Type B pancreatic cell (in vitro differentiated cells): ENCODE measurements at places on chromosomes 13 and 19.

- no peak for DNase-seq
Measured at GRCh38 chr13:112771877-112772538, 82.2 kb downstream of the ATP11A start.

DNA sequence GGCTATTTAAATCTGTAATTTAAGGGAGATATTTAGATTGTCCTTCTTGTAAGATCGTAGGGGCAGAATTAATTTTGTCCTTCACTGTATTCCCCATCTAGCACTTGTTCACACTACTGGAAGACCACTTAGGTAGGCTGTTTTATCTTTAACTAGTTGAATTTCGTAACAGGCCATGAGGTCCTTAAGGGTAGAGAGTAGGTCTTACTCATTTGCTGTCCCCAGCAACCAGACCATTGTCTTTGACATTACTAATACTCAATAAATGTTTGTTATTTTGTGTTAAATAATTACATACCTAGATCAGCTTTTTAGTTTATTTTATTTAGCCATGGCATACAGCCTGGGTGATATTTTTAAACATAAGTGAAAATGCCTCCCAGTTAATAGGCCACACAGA, 177.1 kb downstream of the PCCA start:
- no peak for DNase-seq

DNA sequence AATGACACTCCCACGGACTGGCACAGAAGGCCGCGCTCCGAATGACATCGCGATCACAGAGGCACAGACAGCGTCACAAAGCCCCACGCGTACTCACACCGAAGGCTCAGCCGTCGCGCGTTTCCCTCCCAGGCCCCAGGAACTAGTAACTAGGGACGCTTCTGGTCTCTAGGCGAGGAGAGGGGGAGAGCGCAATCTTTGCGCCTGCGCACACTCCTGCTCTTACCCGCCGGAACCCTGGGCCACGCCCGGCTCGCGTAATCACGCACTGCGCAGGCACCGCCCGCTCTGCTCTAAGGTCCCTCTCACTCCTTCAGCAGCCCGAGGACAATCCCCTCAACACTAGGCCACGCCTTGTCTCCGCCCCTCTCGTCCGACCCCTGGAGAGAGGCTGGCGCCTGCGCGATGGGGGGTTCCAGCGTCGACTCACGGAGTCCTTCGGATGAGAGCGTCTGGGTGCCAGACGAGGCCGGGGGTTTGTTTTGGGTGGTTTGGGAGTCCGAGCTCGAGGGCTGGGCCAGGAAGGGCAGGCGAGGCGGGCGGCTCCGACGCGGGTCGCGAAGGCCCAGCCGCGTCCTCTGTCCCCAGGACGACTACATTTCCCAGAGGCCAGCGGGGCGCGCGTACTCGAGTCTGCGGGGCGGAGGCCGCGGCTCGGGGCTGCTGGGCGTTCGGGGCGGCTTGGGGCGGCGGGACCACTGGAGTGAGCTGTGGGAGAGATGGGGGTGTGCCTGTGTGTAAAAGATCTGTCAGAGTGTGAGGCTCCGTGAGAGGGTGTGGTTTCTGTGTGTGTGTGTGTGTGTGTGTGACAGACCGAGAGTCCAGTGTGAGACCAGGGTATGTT, at the start of gene ZNF471:
ZNF471 (plus strand) TSS at position 410 of the 844 bp plus-strand sequence. CDS start 3,717 bp downstream, outside the sequence.
- no peak for DNase-seq

DNA sequence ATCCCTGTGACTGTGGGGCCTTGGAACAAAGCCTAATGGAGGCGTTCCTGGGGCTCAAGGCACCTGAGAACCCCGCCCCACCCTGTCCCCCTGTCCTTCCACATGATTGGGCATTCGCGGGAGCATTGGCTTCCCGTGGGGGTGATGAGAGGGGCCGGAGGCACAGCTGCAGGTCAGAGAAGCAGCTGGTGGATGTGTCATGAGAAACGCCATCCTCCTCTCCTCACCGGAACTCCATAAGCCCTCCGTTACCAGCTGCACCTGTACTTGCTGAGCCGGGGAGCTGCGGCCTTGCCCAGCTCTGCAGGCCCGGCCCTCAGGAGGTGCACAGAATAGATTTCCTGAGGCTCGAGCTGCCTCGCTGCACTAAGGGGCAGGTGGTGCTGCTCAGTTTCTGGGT, 42.0 kb downstream of the CAPN12 start:
- no peak for DNase-seq

- peak; percentile 85 for DNase-seq
Measured at GRCh38 chr19:38233740-38234251, 9.8 kb upstream of the DPF1 start.

DNA sequence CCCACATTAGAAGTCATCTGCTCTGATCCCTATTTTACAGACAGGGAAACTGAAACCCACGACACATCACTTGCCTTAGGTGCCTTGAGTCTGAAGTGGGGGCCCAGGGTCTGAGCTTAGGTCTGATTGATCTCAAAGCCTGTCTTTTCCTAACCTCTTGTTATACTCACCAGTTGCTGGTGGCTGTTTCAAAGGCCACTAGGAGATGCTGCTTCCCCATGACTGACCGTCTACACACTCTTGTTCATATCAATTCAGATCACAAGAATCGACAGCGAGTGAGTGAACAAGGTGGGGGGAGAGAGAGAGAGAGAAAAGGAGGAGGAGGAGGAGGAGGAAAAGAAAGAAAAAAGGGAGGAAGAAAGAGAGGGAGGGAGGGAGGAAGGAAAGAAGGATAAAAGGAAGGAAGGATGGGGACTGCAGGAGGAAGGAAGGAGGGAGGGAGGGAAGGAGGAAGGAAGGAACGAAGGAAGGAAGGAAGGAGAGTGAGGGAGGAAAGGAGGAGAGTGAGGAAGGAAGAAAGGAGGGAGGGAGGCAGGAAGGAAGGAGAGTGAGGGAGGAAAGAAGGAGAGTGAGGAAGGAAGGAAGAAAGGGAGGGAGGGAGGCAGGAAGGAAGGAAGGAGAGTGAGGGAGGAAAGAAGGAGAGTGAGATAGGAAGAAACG, 3.3 kb downstream of the OR10H1 start:
- no peak for DNase-seq

GRCh38 chr13:26540334-26540733, 17.1 kb upstream of the WASF3 start:
- DNase-seq = no peak

GRCh38 chr19:42424345-42424707, 2.9 kb downstream of the LIPE start:
- DNase-seq = no peak

GRCh38 chr13:66301006-66301405, 929.1 kb downstream of the PCDH9 start:
- no peak for DNase-seq

- no peak for DNase-seq
Measured at GRCh38 chr13:29713839-29714238, 118.4 kb upstream of the SLC7A1 start.

GRCh38 chr19:17021793-17022590, 4.6 kb downstream of the CPAMD8 start:
- no peak for DNase-seq

- no peak for DNase-seq
Measured at GRCh38 chr19:15452111-15453047, 2.6 kb upstream of the WIZ start.

DNA sequence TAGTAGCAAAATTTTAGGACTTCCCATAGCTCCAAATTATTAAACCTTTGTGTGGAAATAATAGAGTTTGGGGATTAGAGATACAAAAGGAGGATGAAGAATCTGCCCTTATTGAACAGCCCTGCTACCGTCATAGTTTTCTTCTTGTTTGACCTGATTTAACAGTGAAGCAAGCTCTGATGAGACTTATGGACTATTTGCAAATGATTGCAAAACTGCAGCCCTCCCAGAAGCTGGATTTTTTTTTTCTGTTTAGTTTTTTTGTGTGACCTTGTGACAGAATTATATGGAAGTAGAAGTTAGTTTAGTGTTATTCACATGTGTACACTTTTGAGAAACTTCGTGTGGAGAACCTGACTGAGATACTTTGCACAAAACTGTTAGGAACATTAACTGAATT, 267.8 kb downstream of the KCNRG start:
- no peak for DNase-seq

GRCh38 chr13:101792189-101792588, 339.7 kb downstream of the ITGBL1 start:
- DNase-seq = no peak

DNA sequence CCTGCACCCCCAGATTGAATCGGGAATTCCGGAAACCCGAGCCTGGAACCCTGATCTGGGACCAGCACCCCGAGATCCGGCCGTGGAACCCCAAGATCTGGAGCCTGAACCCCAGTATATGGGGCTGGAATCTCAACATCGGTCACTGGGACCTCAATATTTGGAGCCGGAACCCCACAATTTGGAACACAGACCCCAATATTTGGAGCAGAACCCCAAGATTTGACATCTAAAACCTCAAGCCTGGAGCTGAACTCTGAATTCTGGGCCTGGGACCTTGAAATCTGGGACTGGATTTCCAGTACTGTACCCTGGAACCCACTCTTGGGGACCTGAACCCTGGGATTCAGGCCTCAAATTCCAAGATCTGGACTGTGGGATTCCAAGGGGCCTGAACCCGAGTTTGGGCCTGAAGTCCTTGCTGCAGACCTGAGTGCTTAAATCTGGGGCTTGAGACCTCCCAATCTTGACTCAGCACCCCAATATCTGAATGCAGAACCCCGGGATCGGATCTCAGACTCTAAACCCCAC, 629 bp downstream of the LRFN3 start:
- no peak for DNase-seq

DNA sequence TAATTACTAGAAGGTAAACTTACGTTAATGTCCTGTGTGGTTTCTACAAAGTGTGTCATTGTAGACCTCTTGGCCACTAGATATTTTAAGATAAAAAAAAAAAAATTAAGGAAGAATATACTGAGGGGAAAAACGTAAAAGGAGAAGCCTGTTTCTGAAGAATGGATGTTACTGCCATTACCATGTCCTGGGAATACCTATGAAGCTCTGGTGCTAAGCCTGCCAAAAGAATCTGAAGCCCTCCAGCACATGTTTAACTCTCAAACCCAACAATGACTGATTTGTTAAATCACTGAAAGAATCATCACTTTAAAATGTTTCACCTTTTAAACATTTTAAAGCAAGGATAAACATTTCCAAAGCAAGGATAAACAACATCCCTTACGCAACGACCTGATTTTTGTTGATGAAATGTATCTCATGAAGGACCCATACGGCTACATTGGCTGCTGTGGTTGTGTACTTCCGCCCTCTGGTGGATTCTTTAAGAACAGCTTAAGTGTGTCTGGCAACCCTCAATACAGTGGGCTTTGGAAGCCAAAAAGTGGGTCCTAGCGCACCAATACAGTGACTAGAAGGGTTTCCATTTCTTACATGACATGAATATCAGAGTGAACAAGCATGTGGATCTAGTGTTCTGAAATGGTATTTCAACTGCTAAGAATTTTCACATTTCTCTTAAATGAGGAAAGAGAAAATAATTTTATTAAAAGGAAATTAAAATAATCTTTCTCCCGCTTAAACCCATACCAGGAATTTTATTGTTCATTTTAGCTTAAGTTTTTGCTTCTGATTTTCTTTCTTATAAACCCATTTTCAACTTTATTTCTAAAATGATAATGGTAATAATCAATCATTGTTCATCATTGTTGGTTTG, 74.5 kb upstream of the RAP2A start:
- DNase-seq = no peak

DNA sequence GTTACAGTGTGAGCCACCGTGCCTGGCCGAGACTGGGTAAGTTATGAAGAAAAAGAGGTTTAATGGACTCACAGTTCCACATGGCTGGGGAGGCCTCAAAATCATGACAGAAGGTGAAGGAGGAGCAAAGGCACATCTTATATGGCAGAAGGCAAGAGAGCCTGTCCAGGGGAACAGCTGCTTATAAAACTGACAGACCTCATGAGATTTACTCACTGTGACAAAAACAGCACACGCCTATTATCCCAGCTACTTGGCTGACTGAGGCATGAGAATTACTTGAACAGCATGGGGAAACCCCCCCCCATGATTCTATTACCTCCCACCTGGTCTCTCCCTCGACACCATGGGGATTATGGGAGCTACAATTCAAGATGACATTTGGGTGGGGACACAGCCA, 23.4 kb upstream of the ZNF561 start:
- no peak for DNase-seq

- DNase-seq = peak; percentile 11
Measured at GRCh38 chr13:26726684-26727083, 33.9 kb downstream of the GPR12 start.

- DNase-seq = no peak
Measured at GRCh38 chr13:28056970-28057712, 43.2 kb downstream of the FLT3 start.

DNA sequence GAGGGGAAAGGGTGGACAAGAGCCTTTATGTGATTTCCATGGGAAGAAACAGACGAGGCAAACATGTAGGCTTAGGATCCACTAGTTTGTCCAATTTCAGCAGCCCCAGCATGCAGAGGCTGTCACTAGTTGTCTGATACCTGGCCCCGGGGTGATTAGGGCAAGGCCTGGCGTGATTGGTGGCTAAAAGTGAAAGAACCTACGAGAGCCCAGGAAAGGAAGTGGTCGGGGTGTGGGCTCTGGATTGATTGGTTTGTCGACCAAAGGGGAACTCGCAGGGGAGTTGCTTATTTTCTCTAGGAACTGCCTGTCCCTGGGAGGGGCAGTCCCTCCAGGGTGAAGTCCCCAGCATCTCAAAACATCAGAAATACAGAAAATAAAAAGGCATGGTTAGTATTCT, 64.2 kb upstream of the UQCRFS1 start:
- no peak for DNase-seq

GRCh38 chr19:45507872-45508416, 665 bp downstream of the VASP start:
- no peak for DNase-seq

DNA sequence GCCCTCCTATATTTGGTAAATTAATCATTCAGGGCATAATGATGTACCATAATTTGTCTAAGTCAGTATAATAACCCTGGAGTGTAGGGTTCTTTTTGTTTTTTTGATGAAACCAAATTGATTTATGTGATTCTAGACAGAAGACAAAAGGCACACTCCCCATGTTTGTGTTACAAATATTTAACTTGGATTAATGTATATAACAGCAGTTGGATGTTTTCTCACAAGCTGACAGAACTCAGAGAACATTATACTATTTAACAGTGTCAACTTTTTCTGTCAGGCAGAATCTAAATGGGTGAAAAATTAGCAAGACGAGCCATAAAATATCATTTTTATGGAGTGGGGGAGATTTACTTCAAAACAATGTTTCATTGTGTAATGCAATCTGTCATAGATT, 15.2 kb downstream of the CBY2 start:
- no peak for DNase-seq

GRCh38 chr19:56933014-56933705, 92.6 kb upstream of the PEG3 start:
- DNase-seq = no peak

DNA sequence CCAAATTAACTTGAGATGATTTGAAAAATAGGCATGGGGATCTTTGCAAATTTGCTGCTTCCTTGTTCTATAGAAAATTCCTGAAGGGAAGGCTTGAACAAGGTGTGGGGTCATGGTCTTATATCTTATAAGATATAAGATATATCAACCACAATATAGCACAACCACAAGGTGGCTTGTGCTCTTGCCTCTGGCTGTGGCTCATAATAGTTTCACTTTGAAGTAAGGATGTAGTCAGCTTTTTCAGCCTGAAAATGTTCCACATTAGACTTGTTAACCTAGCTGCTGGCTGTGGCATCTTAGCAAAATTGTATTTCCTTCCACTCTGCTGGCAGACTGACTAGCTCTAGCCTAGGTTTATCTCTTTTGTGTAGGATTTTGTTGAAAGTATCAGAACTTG, 169.7 kb downstream of the KLF5 start:
- no peak for DNase-seq

GRCh38 chr13:25881136-25881926, 170.5 kb downstream of the SHISA2 start:
- no peak for DNase-seq

- DNase-seq = no peak
Measured at GRCh38 chr19:49520705-49521319, 7.0 kb upstream of the RCN3 start.

- DNase-seq = no peak
Measured at GRCh38 chr19:21483589-21484170, 21.7 kb upstream of the ZNF429 start.
